ENCODE measurements at places on chromosomes 1 and 21.

DNA sequence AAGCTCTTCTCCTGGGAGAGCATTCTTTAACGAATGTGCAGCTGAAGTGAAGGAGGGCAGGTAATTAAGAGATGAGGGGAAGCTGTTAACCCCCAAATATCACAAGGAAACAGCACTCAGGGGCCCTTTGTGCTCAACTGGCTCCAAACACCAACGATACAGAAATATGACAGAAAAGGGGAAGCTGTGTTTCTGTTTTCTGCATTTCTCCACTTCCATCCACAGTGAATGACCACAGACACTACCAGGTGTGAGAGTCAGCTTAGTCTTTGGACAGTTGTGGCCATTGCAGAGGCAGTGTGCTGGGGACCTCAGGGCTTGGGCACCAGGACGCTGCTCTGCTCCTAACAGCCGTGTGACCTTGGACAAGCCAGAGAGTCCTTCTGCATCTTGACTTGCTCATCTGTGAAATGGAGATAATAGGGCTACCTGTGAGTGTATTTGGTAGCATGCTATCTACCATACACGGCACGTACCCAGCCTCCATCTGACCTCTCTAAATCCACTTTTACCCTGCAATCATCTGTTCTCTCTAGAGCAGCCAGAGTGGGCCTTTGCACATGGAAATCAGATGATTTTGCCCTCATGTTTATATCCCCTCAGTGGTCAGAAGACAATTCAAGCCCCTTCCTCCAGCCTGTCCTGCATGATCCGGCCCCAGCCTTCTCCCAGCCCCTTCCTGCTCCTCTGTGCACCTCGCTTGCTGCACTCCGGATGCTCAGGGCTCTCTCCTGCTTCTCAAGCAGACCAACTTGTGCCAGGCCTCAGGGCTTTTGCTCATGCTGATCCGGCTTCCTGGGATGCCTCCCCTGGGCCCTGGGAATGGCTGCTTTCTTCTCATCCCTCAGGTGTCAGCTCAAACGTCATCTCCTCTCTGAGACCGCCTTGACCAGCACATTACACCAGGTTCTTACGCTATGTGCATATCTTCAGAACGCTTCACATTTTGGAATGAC, 4.7 kb upstream of the TINAGL1 start:
- DNase-seq, result no peak

DNA sequence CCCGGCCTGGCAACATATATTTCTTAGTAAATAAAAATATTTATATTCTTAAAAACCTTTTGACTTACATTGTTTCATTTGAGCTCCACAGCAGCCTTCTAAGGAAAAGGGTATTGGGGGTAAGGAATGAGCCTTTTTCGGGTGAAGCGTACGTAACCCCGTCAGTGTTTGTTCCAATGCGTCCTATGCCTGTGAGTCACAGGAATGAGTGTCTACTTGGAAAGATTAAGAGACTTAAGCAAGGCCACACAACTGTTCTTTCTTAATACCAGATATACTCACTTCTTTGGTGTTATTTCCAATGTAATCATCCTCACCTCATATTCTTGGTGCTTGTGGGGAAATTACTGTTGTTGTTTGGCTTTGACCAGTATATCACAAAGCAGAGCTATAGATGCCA, 22.7 kb downstream of the WDTC1 start:
- DNase-seq, result no peak

DNA sequence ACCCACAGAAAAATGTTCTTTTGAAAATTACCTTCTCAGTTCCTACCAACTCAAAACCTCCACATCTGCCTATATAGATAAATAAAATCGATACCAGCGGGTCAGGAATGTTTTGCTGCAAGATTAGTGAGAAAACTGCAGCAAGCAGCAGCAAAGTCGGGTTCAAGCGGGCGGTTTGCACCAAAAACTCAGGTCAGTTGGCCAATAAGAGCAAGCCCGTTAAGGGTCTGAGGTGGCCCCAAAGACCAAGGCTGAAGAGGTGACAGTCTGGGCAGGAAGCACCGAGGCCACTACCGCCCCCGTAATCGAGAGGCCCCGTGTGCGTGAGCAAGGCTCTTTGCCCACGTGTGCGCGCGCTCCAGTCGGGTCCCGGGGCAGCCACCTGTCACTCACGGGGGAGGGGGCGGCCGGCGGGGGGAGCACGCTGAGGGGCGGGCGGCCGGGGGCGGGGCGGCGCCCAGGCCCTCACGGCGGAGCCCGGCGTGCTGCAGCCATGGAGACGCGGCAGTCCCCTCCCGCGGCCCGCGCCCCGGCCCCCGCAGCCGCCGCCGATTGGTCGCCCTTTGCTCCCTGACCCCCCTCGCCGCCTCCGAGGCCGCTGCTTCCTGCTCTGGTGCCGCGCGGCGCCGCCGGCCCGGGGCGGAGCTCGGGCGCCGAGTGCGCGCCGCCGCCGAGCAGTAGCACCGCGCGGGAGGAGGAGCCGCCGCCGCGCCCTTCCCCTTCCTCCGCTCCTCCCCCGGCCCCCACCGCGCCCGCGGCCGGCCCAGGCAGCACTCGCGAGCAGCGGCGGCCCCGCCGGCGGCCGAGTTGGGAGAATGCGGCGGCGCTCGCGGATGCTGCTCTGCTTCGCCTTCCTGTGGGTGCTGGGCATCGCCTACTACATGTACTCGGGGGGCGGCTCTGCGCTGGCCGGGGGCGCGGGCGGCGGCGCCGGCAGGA, at the start of gene GALNT2:
Gene GALNT2 (plus strand): TSS at position 773 of the 939 bp plus-strand sequence. CDS start 43 bp downstream, at position 816.
- peak; percentile 98 for DNase-seq

GRCh38 chr1:9652379-9653209, 1.1 kb downstream of the PIK3CD start:
- no peak for DNase-seq

DNA sequence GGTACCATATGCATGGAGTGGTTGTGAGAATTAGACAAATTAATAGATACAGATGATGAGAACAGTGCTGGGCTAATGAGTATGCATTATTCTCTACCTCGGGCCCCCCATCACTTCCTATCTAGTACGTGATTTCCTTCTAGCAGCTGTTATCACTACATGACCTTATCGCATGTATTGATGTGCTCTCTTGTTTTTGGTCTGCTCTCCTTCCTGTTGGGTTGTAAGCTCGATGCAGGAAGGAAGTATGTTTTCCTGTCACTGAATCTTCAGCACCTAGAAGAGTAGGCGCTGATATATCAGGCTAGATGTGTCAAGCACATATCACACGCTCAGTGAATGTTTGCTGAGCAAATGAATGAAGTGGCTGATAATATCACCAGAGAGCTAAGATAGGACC, 43.9 kb upstream of the IFNAR2 start:
- no peak for DNase-seq

DNA sequence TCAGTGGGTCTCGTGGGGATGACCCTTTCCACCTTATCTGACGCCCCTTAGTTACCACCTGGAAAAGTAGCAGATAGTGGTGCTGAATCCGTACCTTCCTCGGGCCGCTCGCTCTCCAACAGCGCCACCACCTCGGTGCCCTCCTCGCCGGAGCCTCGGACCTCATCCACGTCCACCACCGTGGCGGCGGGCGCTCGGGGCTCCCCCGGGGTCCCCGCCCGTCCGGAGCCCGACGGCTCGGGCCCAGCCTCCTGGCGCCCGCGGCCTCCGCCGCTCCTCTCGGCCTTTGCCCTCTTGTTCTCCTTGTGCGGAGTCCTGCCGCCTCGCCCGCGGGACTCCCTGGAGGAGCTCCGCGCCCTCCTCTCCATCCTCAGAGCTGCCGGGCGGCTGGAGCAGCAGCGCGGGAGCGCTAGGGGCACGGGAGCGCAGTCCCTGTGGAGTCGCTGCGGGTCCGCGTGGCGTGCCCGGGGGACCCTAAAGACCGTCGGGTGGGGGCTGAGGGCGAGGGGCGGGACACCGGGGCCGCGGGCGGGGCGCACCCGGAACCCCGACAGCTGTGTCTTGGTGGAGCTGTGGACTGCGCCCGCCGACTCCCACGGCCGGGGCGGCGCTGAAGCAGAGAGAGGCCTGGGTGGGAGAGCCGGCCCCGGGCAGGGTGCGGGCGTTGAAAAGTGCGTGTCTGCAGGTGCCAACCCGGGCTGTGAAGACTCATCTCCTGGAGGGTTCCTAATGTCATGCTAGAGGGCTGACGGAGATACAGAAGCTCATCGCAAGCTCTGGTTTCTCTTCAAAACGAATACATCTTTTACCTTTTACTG, at the start of gene NPHS2:
Gene NPHS2 (minus strand): TSS at position 452 of the 818 bp plus-strand sequence. CDS start 84 bp downstream, at position 368.
- DNase-seq, result peak; percentile 37

- DNase-seq, result no peak
Measured at GRCh38 chr1:228792601-228793000, 57.3 kb downstream of the RHOU start.

- DNase-seq, result no peak
Measured at GRCh38 chr1:1763657-1764621, 14.3 kb downstream of the NADK start.

Data from NCI-H82 (cell line).